ENCODE measurements at places on chromosomes 11 and 22.

- no peak for DNase-seq
Measured at GRCh38 chr22:25510876-25511275, 53.6 kb upstream of the GRK3 start.

DNA sequence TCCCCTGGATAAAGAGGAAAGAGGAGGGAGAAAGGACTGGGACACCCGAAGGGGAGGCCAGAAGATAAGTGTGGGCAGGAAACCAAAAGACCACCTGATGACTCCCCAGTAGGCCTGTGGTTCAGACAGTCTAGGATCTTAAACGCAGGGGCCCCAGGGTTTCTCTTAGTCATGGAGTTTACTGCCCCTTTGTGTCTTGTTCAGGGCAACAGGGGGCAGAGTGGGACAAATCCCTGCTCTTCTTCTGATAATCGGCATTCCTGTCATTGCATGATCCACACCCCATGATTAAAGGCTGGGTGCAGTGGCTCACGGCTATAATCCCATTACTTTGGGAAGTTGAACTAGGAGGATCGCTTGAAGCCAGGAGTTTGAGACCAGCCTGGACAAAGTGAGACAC, 4.7 kb upstream of the TMPRSS13 start:
- no peak for DNase-seq

GRCh38 chr22:27892811-27893210, 26.2 kb downstream of the PITPNB start:
- no peak for DNase-seq

GRCh38 chr11:132095230-132096131, 725.1 kb downstream of the NTM start:
- no peak for DNase-seq

GRCh38 chr11:116287866-116288265, 484.9 kb downstream of the BUD13 start:
- DNase-seq = no peak

Measured in epithelial cell of prostate (primary cell).